Right kidney (tissue), 9 donors: ENCODE measurements at places on chromosomes 5 and 9.

DNA sequence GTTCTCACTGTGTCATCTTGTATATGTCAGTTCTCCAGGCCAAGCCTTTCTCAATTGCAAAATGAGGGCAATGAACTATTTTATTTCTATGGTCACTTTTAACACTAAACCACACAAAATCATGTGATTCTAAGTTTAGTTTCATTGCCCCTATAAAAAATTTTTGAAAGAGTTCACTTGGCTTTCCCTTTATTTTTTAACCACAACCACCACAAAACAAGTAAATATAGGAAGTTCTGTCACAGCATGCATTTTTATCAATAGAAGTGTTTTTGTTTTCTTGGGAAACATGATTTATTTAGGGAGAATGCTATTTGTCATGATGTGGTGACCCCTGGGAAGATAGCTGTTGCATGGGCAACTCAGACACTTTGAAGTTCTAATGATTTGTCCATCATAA is 169.1 kb downstream of the CSNK1G3 start:
- no peak for DNase-seq

DNA sequence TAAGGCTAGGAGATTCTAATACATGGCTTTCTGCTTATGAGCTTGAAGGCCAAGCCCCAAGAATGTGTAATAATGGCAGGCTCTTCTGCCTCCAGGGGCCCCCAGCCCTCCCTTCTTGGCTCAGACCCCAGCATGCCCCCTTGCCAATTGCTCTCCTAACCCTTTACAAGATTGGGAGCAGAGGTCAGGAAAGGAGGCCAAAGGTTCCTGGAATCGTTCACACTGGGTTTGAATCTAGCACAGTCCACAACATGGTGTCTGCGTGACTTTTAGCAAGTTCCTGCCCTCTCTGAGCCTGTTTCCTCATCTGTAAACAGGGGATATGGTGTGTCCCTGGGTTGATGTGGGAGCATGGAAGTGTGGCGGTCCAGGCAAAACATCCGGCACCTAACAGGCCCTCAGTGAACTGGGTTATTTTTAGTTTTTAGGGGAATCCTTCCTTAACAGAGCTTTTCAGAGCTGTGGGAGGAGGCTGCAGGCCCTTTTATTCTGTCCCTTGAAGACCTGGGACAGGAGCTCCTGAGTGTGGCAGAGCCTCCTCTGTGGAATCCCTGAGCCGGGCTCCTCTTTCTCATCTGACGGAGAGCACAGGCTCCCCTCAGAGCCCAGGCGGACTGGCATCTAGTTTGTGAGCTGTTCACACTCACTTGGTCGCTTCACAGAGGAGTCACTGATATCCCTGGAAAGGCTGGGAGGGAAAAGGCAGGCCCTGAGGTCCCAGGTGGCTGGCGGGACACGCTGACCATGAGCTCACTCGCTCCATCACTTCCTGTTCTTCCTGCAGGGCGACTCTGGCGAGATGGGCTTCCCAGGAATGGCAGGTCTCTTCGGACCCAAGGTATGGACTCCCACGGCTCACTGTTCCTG is 23.4 kb upstream of the ORM1 start:
- no peak for DNase-seq

DNA sequence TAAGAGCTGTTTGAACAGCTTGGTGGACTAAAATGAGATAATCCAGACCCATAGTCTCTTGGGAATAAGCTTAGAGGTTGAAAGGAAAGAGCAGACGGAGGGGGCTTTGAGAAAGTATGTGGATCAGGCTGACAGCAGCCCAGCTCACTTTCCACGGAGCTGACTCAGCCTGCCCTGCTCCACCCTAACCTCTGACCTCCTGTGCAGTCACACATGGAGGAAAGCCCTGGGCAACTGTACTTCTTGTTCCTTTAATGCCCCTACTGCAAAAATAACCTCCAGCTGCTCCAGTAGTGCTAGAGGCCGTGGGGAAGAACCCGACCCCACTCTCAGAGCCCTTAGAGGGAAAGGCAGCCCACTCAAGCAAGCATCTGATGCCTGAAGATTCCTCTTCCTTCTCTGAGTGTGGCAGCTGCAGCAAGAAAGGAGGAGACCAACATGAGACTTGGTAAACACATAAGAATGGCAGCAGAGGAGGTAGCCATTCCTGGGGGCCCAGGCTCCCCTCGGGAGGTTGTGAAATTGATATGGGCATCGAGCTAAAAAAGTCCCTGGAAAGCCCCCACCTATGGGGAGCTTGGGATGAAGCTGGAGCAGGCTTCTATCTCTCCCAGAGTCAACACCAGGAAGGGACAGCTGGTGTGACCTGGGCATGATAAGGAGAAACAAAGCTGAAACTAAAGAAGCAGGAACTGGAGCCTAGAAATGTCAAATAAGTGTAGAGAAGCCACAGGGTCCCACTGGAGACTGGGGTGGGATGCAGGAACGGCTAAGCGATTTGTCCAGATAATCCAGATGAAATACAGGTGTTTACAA is 204.3 kb downstream of the PIK3R1 start:
- peak; percentile 40 for DNase-seq

GRCh38 chr5:54243483-54244080 is 66.8 kb downstream of the ARL15 start:
- DNase-seq: no peak

DNA sequence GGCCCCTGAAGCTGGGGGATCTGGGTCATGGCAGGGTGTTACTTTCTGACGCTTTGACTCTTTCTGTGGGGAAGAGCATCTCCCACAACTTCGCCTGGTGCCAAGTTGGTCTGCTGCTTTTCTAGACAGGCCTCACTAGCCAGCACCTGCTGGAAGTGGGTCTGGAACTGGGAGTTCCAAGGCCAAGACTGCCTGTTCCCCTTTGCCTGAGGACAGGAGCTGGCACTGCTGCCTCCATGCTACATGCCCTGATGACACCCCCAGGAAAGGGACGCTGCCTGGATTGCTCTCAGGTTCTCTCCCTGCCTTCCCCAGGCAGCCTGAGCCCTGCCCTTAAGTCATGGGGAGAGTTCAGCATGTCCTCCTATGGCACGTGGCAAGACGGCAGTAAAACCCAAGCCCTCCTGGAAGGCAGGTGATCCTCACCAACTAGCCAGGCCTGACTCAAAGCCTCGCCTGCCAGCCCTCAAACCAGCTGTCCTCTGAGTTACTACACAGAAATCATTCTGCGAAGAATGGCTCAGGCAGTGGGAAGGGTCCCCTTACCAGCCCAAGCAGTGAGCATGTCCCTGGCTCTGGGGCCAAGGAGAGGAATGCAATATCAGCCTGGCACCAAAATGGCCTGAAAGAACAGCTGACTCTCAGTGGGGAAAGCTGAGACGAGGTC is 35.8 kb downstream of the SEC61B start:
- no peak for DNase-seq

- DNase-seq: no peak
These were observed 43.6 kb upstream of the FYB1 start for GRCh38 chr5:39262981-39263380.

- DNase-seq: no peak
These were observed 9.7 kb upstream of the OBP2A start for GRCh38 chr9:135536216-135536615.

- no peak for DNase-seq
These were observed 14.4 kb upstream of the GALNT10 start for GRCh38 chr5:154176181-154176580.

DNA sequence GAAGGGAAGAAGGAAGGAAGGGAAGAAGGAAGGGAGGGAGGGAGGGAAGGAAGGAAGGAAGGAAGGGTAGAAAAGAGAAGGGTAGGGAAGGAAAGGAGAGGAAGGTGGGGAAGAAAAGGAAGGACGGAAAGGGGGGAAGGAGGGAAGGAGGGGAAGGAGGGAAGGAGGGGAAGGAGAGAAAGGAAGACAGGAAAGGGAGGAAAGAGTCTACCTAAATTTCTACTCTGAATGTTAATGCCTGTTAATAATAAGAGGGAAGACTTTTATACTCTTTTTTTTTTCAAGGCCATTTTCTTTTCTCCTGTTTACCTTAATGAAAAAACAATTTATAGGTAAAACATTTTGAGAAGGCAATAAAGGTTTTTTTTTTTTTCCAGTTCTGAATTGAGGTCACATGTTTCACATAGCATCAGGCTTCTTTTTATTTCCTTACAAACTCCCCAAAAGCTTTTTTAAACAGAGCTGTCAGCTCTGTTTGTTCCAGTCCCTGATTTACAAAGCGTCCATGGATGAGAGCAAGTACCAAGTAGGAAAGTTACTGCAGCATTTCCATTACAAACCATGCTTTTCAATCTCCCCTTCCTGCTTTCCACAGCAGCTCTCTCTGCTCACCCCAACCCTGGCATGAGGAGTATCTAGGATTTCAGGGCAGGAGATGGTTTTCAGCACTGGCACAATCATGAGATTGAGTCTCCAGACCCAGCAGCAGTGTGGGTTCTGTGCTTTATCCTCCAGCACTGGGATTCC is 173.9 kb downstream of the GNAQ start:
- no peak for DNase-seq

DNA sequence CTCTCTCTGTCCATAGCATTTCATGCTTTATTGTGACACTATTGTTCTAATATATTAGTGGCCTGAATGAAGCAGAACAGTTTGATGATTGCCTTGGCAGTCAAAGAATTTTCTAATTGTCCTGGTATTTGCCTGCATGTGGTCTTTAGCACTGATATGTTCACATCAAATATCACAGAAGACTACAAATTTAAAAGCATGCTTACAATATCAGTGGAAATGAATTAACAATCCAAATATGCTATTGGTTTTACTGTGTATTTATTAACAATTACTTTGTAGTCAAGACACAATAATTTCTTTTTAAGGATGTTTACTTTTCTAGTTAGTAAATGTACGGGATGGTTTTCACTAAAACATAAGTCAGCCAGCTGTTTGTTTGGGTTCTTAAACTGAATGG is 18.3 kb downstream of the EFNA5 start:
- no peak for DNase-seq

GRCh38 chr9:4923580-4924544 is 61.2 kb upstream of the JAK2 start:
- DNase-seq: no peak

GRCh38 chr5:57117596-57117995 is 56.3 kb upstream of the GPBP1 start:
- no peak for DNase-seq

- no peak for DNase-seq
These were observed 14.2 kb upstream of the PHF2 start for GRCh38 chr9:93562157-93562556.

DNA sequence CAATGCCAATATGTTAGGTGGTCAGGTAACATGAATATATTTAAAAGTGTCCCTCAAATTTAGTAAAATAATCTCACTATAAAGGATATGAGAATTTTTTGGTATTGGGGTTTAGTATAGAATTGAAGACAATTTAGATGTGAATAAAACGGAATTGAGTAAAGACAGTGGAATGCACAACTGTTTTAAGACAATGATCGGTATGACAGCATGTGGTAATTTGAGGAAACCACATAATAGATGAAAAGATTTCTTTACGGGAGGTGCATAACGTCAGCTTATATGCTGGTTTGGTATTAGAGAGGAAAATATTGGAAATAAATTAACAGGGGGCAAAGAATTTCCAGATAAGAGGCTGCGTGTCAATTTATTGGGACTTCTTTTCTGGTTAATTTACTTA is 1043.2 kb downstream of the CDH18 start:
- DNase-seq: no peak

DNA sequence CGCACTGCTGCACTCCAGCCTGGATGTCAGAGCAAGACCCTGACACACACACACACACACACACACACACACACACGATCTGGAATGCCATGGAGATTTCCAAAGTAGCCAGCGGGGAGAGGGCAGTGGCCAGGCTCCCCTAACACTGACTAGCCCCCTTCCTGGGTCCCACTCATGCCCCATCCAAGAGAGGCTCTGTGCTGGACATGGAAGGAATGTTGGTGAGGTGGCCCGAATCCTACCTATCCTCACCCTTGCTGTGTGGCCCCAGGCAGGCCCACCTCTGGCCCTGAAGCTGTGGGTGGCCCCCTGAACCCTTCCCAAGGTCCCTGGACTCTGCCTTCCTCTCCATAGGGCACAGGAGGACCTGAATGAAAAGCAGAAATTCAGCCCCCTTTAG is 7.3 kb downstream of the BRD3 start:
- no peak for DNase-seq
